Right renal cortex interstitium (tissue), 3 donors: ENCODE measurements at places on chromosomes 3 and 15. TPM values are rescaled to one million over a fixed set of nuclear protein-coding genes. Genes with fewer than 3 reads are reported as not detected.

The ESYT3 gene
- polyA plus RNA-seq, result 1.4 TPM

The AHSG gene
- polyA plus RNA-seq, result 1.0 TPM

GRCh38 chr15:72338617-72339321 is 18.8 kb upstream of the CELF6 start:
- no peak for DNase-seq

DNA sequence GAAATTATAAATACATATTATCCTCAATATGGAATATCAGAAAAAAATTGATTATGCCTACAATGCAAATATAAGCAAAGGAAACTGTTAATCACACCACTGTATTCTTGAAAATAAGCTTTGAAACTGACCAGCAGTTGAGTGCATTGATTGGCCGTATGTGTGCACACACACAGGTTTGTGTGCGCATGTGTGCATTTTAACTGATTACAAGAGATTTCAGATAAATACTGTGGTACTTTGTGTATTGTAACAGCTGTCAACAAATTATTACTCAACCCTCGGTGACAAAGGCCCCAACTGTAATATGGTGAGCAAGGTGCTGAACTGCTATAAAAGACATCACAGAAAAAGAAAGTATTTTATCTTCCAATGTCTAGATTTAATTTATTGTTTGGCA is 1238.9 kb upstream of the ALCAM start:
- DNase-seq, result no peak

The HMCES gene
- polyA plus RNA-seq, result 61.5 TPM

DNA sequence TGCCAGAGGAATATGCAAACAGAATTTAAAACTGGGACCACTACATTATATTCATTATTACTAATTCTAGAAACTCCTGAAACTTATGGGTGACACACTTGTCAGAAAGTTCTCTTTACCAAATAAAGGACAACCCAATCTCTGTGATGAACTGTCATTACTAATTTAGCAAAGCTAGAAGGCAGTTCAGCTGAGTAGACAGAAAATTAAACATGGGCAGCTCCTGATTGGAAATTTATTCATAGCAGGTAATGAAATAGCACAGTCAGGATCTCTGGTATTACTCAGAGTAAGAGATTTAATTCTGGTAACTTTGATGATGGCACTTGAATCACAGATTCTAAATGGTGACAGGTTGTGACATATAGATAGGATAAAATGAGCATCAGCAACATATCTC is 123.0 kb downstream of the GBE1 start:
- DNase-seq, result no peak

- no peak for DNase-seq
Measured at GRCh38 chr3:169657351-169658124, 6.0 kb downstream of the MECOM start.

- no peak for DNase-seq
Measured at GRCh38 chr3:126548556-126549466, 9.9 kb downstream of the C3orf22 start.

DNA sequence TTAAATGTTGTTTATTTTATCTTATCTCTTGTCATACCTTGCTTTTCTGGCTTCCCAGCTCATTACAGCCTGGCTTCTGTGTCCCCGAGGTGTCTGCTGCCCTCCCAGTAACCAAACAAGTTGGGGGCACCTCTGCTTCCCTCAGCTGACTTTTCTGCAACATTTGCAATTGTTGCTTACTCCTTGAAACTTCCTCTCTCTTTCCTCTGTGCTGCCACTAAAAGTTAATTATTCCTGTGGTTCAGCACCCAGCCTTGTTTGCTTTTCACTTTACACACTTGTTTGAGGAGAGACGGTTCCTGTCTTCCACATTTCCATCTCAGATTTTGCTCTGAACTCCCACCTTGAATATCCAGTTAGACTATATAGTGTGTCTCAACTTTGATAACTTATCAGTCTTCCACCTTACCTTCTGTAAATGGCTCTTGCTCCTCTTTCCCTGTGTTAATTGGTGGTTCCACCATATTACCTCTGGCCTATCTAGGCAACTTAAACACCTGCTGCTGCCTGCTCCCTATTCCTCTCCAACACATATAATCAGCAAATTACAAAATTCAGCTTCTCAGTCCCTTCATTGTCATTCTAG is 21.6 kb downstream of the MCTP2 start:
- DNase-seq, result no peak

The STARD5 gene
- 5.1 TPM for polyA plus RNA-seq

The PP2D1 gene
- polyA plus RNA-seq, result 0.49 TPM
